ENCODE measurements at places on chromosomes 11 and 22.

- no peak for DNase-seq
These were observed 61.1 kb upstream of the CD44 start for GRCh38 chr11:35077709-35078469.

- no peak for DNase-seq
These were observed 52.8 kb downstream of the SERGEF start for GRCh38 chr11:17960091-17960490.

DNA sequence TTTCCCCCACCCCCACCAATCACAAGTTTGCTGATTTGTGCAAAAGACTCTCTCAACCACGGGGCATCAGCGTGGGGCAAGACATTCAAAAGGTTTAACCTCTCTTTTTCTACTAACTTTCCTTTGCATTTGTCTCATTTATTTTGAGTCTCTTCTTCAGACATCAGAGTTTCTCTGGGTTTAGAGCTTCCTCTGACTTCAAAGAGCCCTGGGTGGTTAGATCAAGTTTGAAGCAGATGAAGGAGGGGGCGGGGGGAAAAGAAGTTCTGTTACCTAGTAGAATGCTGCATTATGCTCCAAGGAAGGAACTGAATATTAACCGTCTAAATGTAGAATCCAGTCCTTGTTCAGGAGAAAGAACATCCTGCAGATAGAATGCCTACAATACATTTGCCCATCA is 24.5 kb downstream of the GAS2 start:
- DNase-seq: no peak

DNA sequence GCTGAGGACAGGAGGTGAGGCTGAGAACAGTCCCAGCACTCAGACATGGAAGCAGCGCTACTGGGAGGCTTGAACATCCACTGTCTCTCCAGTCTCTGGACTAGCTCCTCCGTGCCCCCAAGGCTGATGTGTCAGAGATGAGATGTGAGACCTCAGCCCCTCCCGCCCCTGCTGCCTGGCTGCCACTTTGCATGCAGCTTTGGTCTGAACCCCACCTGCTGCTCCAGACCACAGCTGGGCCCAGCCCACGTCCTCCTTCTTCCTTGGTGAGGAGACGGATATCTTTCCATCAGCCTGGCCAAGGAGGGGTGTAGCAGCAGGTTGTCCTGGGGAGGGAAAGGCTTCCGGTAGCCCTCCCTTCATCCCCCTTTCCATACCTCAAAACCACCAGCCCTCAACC is 148.0 kb upstream of the B3GAT1 start:
- DNase-seq: no peak

GRCh38 chr22:42938976-42939375 is 76.0 kb downstream of the PACSIN2 start:
- DNase-seq: no peak

- DNase-seq: no peak
These were observed 31.7 kb downstream of the INSC start for GRCh38 chr11:15146271-15147003.

- DNase-seq: no peak
These were observed 44.6 kb downstream of the YAP1 start for GRCh38 chr11:102154806-102155205.

DNA sequence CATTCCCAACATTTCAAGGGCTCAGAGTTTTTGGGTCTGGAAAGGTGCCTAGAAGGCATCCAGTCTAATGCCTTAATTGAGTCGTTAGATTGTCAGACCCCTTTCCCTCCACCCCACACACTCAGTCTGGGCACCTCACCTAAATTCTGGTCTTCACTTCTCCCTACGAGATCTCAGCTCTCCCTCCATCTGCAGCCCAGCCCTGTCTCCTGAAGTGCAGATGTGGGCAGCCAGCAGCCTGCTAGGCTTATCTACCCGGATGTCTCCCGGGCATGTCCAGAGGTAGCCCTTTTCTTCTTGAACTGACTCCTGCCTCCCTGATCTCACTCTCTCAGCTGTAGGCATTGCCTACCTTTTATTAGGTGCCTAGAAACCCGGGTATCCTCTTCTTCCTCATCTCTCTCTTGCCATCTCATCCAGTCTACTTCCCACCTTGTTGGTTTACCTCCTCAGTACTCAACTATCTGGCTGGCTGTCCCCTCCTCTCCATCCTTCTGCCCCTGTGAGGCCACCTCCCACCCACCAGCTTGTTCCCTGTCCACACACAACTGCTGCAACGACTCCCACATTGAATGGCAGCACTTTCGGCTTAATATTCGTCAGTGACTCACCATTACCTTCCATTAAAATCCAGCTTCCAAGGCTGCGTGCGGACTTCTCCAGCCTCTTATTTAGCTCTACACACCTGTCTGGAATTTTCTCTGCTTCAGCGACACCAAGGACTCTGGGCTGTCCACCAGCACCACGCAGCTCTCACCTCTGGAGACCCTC is 6.2 kb downstream of the SEPTIN3 start:
- DNase-seq: no peak

Data from activated CD8-positive, alpha-beta memory T cell treated with anti-CD3 and anti-CD28 coated beads for 4 hours (primary cell).